ENCODE measurements at places on chromosomes 1 and 21.

- DNase-seq, result peak; percentile 55
Observed at GRCh38 chr1:101043776-101044175, 18.2 kb upstream of the DPH5 start.

GRCh38 chr1:25564777-25565574 is 21.6 kb downstream of the LDLRAP1 start:
- no peak for DNase-seq

GRCh38 chr1:221350091-221350490 is 391.8 kb downstream of the DUSP10 start:
- DNase-seq, result no peak

DNA sequence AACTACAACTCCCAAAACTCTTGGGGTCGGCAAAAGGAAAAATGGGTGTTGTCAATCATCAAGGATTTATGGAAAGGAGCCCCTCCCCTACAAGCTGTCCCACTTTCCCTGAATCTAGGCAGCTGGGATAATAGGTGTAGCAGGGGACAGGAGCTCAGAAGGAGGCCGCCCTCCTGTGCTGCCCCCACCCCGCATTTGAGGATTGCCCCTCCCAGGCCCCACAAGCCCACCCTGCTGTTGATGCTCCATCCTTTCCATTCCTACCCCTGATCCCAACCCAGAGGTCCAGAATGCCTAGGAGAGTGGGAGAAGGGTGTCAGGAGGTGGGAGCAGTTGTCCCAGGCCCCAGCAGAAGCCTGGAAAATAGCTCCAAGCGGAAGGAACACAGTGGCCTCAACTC is 1.9 kb upstream of the MRPL24 start:
- DNase-seq, result no peak

GRCh38 chr21:42289926-42290325 is 25.3 kb downstream of the TFF3 start:
- no peak for DNase-seq

DNA sequence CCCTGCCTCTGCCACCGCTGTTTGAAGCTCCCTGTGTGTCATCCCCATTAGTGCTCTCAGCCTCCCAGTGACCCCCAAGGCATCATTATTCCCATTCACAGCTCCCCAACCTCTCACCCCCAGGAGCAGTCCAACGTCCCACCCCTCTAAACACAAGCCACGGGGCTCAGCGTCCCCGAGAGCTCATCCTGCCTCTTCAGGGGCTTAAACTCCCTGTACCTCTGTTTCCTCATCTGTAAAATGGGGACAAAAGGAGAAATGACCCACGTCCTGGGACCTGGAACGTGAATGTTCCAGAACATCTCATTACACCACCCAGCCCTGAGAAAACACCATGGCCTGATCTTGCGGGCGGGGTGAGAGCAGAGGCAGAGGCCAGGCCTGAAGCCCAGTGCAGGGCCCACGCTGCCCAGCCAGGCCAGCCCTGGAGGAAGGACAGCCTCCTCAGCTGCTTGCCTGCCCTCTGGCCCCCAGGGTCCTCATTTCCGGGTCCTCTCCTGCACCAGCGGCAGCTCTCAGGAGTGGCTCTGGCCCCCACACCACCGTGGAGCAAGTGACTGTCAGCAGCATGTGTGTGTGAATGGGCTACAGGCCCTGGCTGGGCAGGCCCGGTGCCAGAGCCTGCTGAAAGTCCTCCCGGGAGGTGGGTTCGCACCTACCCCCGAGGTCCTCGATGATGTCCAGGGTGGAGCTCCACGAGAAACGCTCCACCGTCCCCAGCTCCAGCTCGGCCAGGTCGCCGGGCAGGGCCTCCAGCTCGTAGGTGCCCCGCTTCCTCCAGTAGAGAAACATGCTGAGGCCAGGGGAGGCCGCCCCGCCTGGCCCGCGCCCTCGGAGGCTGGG is 14.1 kb upstream of the PLEKHG5 start:
- no peak for DNase-seq

Data from fibroblast of pulmonary artery (primary cell).